ENCODE measurements at places on chromosomes 12 and 14. TPM values are rescaled to one million over a fixed set of nuclear protein-coding genes. Genes with fewer than 3 reads are reported as not detected.
A peak's percentile ranks its signal among the peaks of the same experiment; 100 is the strongest.

DNA sequence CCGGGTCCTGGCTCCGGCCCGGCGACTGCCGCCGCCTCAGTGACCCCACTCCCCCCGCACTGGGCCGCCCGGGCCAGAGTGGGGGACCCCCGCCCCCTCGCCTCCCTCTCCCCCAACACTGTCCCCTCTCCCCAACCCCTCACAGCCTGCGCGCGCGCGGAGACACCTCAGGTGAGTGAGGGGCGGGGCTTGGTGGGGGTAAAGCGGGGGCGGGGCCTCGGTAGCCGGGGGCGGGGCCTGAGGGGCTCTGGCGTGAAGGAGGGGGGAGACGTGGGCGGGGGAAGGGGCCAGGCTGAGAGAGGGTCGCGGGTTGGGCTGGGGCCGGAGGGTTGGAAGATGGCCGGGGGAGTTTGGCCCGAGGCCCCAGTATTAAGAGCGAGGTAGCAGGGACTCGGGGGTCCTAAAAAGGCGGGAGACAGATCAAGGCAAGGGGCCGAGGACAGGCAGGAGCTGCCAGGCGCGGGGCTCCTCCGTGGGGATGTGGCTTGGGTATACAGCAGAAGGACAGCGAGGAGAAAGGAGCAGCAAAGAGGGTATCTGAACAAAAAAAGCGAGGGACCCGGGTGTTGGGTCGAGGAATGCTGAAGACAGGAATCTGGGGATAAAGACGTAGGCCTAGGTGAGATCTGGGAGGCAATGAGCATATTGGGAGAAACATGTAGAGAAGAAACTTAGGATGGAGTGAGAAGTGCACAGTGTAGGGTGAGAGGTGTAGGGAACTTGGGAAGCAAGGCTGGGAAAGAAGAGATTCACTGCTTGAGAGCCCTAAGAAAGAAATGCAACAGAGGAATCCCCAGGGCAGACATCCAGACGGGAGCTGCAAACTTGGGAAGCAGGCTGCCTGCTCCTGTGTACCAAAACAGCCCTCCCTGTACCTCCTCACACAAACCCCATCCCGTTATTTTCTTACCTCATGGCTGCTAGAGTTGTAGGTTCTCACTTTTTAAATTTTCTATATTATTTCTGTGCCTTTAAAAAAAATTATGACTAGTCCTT lies 10.8 kb downstream of the SUOX start:
- DNase-seq: peak; percentile 77

DNA sequence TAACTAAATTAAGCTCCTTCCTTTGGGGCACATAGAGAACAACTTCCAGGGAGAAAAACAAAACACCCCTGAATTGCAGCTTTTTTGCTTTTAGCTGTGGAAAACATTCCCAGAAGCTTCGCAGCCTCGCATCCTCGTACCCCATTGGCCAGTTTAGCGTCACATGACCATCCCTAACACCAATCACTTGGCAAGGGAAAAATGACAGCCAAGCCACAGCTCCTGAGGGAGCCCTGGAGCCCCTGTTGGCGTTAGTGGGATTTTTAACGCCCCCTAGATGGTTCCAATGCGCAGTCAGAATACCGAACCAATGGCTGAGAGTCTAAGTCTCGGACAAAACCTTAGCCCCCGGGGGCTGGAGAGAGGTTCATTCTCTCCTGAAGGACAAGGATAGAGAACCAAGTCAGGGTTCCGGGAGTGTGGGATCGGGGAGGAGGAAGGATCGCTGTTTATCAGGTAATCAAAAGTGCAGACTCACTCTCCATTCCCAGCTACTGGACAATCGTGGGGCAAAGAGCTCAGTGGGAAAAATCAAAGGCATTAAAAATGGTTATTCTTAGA lies 135.6 kb upstream of the HIF1A start:
- DNase-seq: no peak

DNA sequence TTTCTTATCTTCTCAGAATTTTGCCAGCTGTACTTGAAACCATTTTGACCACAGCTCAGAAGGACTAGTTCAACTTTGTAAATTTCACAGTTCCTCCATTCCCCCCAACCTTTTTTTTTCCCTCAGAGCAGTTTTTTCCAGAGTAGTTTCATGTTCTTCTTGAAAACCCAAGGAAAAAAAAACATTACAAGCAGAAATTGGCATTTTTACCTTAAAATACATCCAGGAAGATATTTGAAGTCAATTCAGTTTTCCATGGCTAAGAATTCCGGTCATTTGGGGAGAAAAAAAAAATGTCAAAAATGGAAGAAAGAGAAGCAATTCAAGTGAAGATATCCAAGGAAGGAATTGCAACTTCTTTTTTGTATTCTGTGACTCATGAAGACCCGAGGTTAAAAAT lies 39.5 kb downstream of the SYNE2 start:
- no peak for DNase-seq

- DNase-seq: no peak
These were observed 68.9 kb downstream of the RALGAPA1 start for GRCh38 chr14:35740215-35740614.

- DNase-seq: no peak
These were observed 58.2 kb upstream of the ZFP36L1 start for GRCh38 chr14:68851078-68851477.

GRCh38 chr14:104075530-104076151 lies 9.9 kb upstream of the ASPG start:
- no peak for DNase-seq

GRCh38 chr12:124929649-124930419 lies 15.4 kb upstream of the UBC start:
- peak; percentile 44 for DNase-seq

- DNase-seq: peak; percentile 72
These were observed at the start of gene ZBTB39 for GRCh38 chr12:57005980-57006808. TSS of gene ZBTB39 (minus strand) at chr12:57006546. CDS start at chr12:57004917, 1,629 bp downstream.

The ADAMTS20 gene
- not detected for total RNA-seq

The LHX5 gene
- not detected for total RNA-seq
